HFFc6 (cell line): ENCODE measurements at places on chromosomes 7 and 10. TPM values are rescaled to one million over a fixed set of nuclear protein-coding genes. Genes with fewer than 3 reads are reported as not detected.

- peaks cover 33% of the 10 kb centered on the region for H3K36me3 ChIP-seq
- no peaks in the 10 kb centered on the region for H3K27me3 ChIP-seq
- no peak overlapping the region for H3K4me3 ChIP-seq
- H3K4me1 ChIP-seq: peaks cover 20% of the 10 kb centered on the region
These were observed 5.2 kb downstream of the AP4M1 start for GRCh38 chr7:100106633-100107032.

DNA sequence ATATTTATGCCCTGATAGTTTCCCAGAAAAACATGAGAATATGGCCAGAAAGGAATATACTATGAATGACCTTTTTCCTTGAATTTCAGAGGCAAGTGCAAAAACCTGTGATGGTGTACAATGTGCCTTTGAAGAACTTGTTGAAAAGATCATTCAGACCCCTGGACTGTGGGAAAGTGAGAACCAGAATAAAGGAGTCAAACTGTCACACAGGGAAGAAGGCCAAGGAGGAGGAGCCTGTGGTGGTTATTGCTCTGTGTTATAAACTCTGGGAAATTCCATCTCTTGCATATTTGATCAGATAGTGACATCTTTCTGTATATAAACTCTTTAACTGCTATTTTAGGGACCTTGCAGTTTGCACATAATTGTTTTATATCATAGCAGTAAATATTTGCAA is 33.7 kb downstream of the RAB18 start:
- peaks cover 18% of the 10 kb centered on the region for H3K36me3 ChIP-seq
- H3K27me3 ChIP-seq: no peaks in the 10 kb centered on the region
- DNase-seq: no peak
- no peak overlapping the region for H3K27ac ChIP-seq

- no peaks in the 10 kb centered on the region for H3K4me1 ChIP-seq
- H3K27me3 ChIP-seq: no peaks in the 10 kb centered on the region
- peaks cover 9% of the 10 kb centered on the region for H3K36me3 ChIP-seq
- H3K4me3 ChIP-seq: no peak overlapping the region
- DNase-seq: no peak
These were observed 17.0 kb downstream of the ZDHHC6 start for GRCh38 chr10:112429654-112430230.

DNA sequence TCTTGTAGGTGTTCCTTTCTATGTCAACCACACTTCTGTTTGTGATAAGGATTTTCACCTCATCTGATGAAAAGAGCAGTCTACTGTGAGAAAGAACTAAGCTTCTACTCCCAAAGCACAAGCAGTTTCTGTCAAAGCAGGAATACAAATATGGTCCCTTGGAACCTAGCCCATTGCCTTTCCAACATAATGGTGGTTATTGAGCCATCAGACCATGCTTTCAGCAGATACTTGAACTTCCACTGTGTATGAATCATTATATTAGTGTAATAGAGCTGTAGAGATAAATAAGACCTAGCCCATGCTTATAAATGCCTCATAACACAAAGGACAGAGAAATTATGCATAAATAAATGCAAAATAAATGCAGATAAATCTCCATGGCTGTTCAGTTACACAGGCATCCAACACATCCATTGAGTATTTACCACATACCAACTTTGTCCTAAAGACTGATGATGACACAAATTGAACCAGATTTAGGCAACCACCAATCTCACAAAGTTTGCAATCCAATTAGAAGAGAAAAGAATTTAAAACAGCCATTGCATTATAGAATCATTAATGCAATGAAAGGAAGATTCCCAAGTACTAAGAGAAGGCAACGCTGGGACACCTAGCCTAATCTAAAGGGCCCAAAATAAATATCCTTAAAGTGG is 729.4 kb upstream of the C7orf33 start:
- H3K27me3 ChIP-seq: no peaks in the 10 kb centered on the region; the same call in 1 of the 2 replicates
- H3K4me1 ChIP-seq: no peaks in the 10 kb centered on the region
- no peak overlapping the region for H3K4me3 ChIP-seq
- DNase-seq: no peak
- no peak overlapping the region for H3K27ac ChIP-seq

Gene ACHE
- 0.21 to 0.31 TPM in 2 of 3 replicates, not detected in the other for total RNA-seq
